ENCODE measurements at places on chromosomes 7 and 10. TPM values are rescaled to one million over a fixed set of nuclear protein-coding genes. Genes with fewer than 3 reads are reported as not detected.

DNA sequence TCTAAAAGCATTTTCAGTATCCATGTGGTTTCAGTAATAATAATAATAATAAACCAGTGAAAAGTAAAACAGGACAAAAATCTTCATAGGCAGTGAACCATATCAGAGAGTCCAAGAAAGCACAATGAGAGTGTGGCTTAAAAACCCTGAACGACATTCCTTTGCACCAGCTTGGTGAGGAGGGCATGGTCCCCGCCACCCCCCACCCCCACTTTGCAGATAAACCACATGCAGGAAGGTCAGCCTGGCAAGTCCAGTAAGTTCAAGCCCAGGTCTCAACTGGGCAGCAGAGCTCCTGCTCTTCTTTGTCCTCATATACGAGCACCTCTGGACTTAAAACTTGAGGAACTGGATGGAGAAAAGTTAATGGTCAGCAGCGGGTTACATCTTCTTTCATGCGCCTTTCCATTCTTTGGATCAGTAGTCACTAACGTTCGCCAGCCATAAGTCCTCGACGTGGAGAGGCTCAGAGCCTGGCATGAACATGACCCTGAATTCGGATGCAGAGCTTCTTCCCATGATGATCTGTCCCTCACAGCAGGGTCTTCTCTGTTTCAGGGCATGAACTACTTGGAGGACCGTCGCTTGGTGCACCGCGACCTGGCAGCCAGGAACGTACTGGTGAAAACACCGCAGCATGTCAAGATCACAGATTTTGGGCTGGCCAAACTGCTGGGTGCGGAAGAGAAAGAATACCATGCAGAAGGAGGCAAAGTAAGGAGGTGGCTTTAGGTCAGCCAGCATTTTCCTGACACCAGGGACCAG, 172.5 kb downstream of the EGFR start:
- no peak overlapping the region for H3K27ac ChIP-seq
- no peaks in the 10 kb centered on the region for H3K27me3 ChIP-seq
- peaks cover 17% of the 10 kb centered on the region for H3K4me1 ChIP-seq
- no peak overlapping the region for H3K4me3 ChIP-seq
- peak; percentile 32 for DNase-seq

- peak overlapping the region; percentile 67 for H3K27ac ChIP-seq
- no peak for DNase-seq
- H3K4me1 ChIP-seq: peaks cover 51% of the 10 kb centered on the region
- H3K36me3 ChIP-seq: peaks cover 2% of the 10 kb centered on the region
Measured at GRCh38 chr7:44076101-44076895, 6.0 kb downstream of the POLM start.

DNA sequence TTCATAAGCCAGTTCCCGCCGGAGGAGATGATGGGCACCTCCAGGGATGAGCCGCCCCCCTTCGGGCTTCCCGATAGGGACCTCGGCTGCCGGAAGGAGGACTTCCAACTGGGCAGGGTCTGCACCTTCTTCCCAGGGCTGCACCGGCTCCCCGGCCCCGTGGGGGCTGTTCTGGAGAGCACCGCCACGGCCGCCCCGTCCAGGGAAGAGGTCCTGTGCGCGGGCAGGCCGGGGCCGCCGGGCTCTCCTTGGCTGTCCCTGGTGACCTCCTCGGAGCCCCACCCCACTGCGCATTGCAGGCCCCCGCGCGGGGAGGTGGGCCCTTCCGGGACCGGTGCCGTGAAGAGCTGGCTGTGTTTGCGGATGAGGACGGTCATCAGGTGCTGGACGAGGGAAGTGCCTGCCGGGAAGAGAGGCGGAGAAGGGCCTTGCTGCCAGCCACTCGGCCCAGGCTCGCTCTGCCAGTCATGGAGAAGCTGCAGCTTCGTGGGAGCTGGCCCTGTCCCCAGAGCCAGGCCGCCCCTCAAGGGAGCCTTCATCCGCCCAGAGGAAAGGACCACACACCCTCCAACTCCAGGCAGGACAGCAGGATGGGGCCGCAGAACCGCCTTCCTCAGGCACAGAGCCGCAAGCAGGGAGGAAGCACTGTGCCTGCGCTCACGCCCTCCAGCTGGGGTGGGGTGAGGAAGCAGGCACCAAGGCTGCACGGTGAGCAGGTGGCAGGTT, 144.4 kb downstream of the MAPK8 start:
- H3K27ac ChIP-seq: no peak overlapping the region
- DNase-seq: no peak
- H3K27me3 ChIP-seq: no peaks in the 10 kb centered on the region
- no peak overlapping the region for H3K4me3 ChIP-seq
- no peaks in the 10 kb centered on the region for H3K4me1 ChIP-seq

DNA sequence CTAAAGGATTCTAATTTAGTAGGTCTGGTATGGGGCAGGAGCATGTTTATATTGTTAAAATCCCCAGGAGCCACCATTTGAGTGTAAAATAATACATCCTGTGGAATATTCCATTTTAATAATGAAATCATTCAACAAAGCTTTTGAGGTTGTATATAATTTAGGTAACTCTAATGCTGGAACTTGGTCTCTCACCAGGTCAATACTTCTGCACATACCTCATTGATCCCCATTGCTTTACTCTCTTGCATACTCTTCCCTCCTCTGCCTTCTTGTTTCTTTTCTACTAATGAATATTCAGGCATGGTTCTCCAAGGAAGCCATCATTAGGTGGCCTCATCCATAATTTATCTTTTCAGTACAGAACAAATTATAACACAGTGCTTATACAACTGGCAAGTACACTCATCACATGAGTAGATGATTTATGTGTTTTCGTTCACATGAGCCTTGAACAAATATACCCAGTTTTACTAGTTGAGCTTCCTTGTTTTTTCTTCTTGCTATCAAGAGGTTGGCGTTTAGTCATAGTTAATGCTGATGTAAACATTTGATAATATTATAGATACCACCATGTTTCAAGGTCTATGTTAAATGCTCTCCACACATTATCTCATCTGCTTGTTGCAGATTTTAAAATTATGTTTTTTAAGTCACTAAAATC, 7.2 kb downstream of the PALS2 start:
- DNase-seq: no peak
- H3K27me3 ChIP-seq: no peaks in the 10 kb centered on the region
- no peak overlapping the region for H3K27ac ChIP-seq
- H3K4me3 ChIP-seq: no peak overlapping the region
- H3K4me1 ChIP-seq: no peaks in the 10 kb centered on the region

DNA sequence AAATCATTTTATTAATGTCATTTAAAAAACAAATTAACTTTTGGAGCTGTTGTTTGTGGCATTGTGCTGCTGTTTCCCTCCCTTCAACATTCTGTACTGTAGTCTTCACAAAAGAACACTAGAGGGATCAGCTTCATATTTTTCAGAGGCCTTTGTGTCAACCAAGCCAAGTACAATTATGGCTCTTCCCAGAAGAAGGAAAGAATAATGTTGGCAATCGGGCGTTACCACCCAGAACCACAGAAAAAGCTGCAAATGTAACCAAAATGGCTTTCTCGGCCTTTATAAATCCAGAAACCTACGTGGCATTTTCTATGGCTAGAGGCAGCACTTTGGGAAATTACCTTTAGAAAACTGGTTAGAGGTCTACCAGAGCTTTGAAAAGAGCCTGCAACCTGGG, 98.8 kb upstream of the COL1A2 start:
- H3K27ac ChIP-seq: no peak overlapping the region
- H3K4me3 ChIP-seq: no peak overlapping the region
- H3K4me1 ChIP-seq: peaks cover 8% of the 10 kb centered on the region
- DNase-seq: peak; percentile 67

GRCh38 chr7:71325151-71325550, 193.2 kb downstream of the GALNT17 start:
- H3K4me1 ChIP-seq: no peaks in the 10 kb centered on the region
- no peaks in the 10 kb centered on the region for H3K27me3 ChIP-seq
- H3K36me3 ChIP-seq: no peaks in the 10 kb centered on the region

DNA sequence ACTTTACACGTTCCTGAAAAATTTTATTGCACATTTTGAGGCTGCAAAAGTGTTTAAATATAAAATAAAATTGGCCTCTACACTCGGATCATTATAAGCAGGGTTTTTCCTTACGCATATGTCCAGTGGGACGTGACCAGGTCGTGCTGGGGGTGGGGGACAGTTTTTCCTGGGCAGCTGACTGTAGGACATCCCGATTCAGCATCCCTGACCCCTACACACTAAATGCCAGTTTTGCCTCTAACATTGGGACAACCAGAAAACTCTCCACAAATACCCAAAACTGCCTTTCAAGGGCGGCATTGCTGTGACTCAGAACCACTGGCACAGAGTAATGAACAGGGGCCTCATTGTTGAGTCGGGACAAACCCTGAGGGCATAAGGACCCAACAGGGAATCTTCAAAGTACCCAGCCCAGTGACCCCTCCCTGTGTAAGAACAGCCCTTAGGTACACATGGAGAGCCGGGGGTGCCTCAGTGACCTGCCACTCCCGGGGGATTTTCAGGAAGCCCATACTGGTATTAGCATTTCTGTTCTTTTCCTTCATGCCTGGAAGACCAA, 170.6 kb downstream of the ARHGAP21 start:
- H3K36me3 ChIP-seq: no peaks in the 10 kb centered on the region
- H3K27me3 ChIP-seq: no peaks in the 10 kb centered on the region
- DNase-seq: no peak

DNA sequence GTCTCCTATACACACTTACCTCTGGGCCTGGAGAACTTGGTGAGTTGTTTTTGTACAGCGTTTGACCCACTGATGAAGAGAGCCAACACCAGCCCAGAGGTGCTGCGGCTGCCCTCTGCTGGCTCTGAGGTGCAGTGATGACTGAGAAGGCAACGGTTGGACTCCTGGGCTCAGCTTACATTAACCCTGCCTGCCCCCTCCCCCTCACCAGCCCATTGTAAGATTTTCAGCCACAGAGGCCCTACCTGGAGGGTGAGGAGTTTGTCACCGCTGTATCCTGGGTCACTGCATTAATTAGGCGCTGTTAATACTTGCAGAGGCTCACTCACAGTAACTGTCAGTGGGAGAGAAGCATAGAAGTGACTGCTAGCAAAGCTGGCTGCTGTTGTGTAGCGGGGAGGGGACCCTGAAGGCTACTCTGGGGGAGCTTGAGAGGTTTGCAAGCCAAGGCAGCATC, 19.0 kb upstream of the ANKRD2 start:
- H3K27me3 ChIP-seq: no peaks in the 10 kb centered on the region
- H3K27ac ChIP-seq: no peak overlapping the region
- peaks cover 6% of the 10 kb centered on the region for H3K4me1 ChIP-seq
- DNase-seq: peak; percentile 86
- H3K4me3 ChIP-seq: no peak overlapping the region
- H3K36me3 ChIP-seq: no peaks in the 10 kb centered on the region

GRCh38 chr10:98224509-98224908, 43.5 kb downstream of the LOXL4 start:
- no peak for DNase-seq
- H3K4me1 ChIP-seq: no peaks in the 10 kb centered on the region
- H3K27me3 ChIP-seq: no peaks in the 10 kb centered on the region
- H3K36me3 ChIP-seq: no peaks in the 10 kb centered on the region
- H3K27ac ChIP-seq: no peak overlapping the region

- no peak overlapping the region for H3K27ac ChIP-seq
- no peak for DNase-seq
- H3K4me3 ChIP-seq: no peak overlapping the region
- H3K4me1 ChIP-seq: no peaks in the 10 kb centered on the region
- no peaks in the 10 kb centered on the region for H3K27me3 ChIP-seq
- no peaks in the 10 kb centered on the region for H3K36me3 ChIP-seq
Measured at GRCh38 chr7:13603661-13604060, 385.8 kb downstream of the ETV1 start.

- peaks cover 2% of the 10 kb centered on the region for H3K4me1 ChIP-seq
- DNase-seq: no peak
- H3K27ac ChIP-seq: no peak overlapping the region
- no peaks in the 10 kb centered on the region for H3K36me3 ChIP-seq
Measured at GRCh38 chr7:131636092-131636491, 79.7 kb upstream of the PODXL start.

DNA sequence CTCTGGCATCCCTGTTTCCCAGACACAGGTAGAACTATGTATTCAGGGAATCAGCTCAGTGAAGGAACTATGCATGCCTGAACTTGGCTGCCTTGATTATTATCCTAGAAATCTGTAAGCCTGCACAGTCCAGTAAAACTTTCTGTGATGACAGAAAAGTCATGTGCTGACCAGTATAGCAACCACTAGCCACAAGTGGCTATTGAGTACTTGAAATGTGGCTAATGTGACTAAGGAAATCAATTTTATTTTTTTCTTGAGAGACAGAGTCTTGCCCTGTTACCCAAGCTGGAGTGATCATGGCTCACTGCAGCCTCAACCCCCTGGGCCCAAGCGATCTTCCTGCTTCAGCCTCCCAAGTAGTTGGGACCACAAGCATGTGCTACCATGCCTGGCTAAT, 3.5 kb downstream of the EXOSC1 start:
- peaks cover 13% of the 10 kb centered on the region for H3K4me1 ChIP-seq
- no peaks in the 10 kb centered on the region for H3K36me3 ChIP-seq
- DNase-seq: no peak
- H3K4me3 ChIP-seq: no peak overlapping the region

GRCh38 chr10:36096576-36096975, 454.5 kb upstream of the FZD8 start:
- no peaks in the 10 kb centered on the region for H3K4me1 ChIP-seq
- H3K27ac ChIP-seq: no peak overlapping the region
- no peaks in the 10 kb centered on the region for H3K36me3 ChIP-seq
- no peak for DNase-seq
- no peaks in the 10 kb centered on the region for H3K27me3 ChIP-seq

DNA sequence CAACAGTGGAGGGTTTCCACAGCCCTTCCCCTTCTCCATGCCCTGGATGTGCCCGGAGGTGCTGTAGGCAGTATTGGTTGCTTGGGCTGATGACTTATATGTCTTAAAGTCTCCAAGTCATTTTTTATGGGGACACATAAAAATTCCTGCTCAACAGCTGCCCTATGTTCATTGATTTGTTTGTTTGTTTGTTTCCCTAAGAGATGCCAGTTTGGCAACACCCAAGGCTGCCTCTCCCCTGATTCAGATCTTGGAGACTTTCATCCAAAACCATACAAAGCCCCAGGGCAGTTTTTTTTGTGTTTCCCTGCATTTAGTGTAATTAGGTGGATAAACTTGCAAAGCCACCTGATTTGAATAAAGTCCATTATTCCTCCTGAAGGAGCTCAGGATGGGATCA, 115.3 kb downstream of the PLPP4 start:
- DNase-seq: no peak
- no peaks in the 10 kb centered on the region for H3K27me3 ChIP-seq
- H3K4me3 ChIP-seq: no peak overlapping the region

The CACNB2 gene
- total RNA-seq: 2.8 TPM

The SFRP4 gene
- 6.8 TPM for total RNA-seq

The TBC1D12 gene
- total RNA-seq: 13.1 TPM

The SMARCD3 gene
- total RNA-seq: 52.5 TPM

The CLEC2L gene
- total RNA-seq: not detected

The PCDH15 gene
- total RNA-seq: not detected

The RNF32 gene
- total RNA-seq: 2.7 TPM

The PLEKHS1 gene
- 0.41 TPM for total RNA-seq

The CPXM2 gene
- 18.1 TPM for total RNA-seq

The KLLN gene
- 1.7 TPM for total RNA-seq

The EXOC6 gene
- 17.0 TPM for total RNA-seq

All from kidney (tissue), 22 donors.